Renal cortical epithelial cell (primary cell): ENCODE measurements at places on chromosomes 2 and 18. TPM values are rescaled to one million over a fixed set of nuclear protein-coding genes. Genes with fewer than 3 reads are reported as not detected.

DNA sequence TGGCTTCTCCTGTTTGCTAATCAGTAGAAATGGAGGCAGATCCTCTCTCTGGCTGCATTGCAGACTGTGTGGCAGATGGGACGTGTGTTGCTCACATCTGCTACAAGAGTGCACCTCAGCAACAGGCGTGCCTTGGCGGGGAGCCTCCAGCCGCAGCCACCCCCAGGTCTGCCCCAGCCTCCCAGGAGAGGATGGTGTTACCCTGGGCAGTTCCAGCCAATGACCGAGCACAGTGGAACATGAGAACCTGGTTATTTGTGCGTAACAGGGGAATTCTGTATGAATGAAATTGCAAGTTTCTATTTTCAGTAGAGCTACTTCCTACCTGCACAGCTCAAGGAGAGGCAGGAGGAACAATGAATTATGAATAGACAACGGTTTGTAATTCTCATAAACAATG lies 130.6 kb upstream of the CBLN2 start:
- no peak for DNase-seq

DNA sequence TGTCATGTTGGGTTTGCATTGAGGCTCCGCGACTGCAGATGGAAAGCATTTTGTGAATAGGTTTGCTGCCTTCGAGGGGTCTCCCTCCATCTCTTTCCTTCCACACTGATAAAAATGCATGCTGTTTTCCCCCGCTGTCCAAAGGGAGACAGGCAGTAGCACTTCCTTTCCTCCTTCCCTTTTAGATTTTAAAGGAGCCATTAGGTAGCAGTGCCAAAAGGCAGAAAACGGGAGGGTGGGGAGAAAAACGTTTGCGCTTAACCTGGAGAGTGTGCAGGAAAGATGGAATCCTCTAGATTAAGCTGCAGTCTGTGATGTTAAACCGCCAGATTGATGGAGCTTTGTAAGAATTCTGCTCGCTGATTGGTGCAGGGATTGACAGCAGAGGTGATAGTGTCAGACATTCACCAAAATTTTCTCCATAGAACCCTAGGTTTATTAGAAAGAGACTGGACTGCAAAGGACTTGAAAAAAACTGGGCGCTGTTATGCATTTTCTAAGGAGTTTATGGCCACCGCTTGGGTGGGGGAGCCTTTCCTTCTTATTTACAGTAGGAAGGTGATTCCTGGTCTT lies 688 bp downstream of the MAPRE2 start:
- DNase-seq, result no peak

APCDD1 gene
- total RNA-seq, result under 0.01 TPM in 1 of 2 replicates, not detected in the other

LOXHD1 gene
- not detected in 2 replicates for total RNA-seq
